ENCODE measurements at places on chromosomes 13 and 19.

DNA sequence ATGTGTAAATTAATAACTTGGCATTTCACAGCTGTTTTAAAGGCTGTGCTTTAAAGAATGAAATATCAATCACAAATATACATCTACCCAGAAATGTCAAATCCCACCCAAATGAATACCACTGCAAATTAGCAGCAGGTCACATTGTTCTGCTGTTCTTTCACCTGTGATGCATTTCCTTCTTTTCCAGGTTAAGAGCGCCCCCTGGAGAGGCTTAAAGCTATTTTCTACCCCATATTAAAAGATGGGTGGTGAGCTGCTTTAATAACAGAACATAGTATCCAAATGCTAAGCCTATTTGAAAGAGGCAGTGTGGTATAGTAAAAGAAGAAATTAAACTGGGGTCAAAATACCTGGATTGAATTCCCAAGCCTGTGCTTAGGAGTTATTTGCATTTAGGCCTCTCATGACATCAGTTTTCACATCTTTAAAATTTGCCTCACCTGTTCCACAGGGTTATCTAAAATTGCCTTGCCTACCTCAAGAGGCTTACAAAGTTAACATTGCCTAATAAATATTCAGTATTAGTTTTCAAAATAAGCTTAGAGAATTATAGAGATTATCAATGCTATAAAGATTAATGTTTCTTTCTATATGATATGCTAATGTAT lies 396.9 kb upstream of the SLITRK5 start:
- DNase-seq, result no peak

DNA sequence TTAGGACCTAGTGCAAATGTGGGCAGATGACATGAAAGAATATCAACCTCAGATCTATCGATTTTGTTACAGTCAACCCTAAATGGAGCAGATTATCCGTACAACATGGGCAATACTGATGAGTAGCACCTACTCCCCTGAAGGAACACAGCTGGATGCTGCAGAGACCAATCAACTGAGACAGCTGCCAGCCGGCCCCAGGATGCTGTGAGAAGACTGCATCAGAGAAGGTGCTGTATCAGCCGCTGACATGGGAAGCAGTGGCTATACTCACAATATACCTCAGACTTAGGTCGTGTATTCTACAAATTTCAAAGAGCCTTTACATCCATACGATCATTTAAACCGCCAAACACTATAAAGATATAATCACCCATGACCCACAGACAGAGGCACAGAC lies 95.9 kb upstream of the FNDC3A start:
- DNase-seq, result no peak

- no peak for DNase-seq
Observed at GRCh38 chr19:31334849-31335624, 14.2 kb downstream of the TSHZ3 start.

DNA sequence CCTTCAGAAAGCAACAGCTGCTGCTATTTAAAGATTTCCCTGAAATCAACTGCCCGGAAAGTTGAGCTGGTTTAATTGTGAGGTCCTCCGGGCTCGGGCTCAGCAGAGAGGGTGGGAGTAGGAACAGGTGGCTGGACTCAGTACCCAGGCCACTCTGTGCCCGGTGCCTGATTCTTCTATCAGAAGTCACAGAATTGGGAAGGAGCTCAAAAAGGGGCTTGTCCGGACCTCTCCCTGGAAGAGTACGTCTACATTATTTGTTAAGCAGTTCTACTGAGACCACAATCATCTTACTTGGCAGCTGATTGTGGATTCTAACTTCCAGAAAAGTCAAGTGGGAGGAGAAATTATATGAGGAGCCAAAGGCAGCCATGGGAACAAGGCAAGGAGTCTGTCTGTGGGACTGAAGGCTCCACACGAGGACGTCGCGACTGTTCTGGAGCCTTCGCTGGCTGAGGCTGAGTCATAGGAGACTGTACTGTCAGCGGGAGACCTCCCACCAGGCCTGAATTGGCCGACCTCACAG lies 91.7 kb upstream of the ANKRD10 start:
- no peak for DNase-seq
